ENCODE measurements at places on chromosomes 3 and 15.

GRCh38 chr3:157581371-157581770 is 78.2 kb upstream of the VEPH1 start:
- DNase-seq: peak; percentile 45

GRCh38 chr3:46080969-46081345 is 53.7 kb upstream of the XCR1 start:
- no peak for DNase-seq

GRCh38 chr3:38140326-38141172 is 2.1 kb downstream of the MYD88 start:
- DNase-seq: no peak

- DNase-seq: no peak
These were observed 446.3 kb upstream of the NECTIN3 start for GRCh38 chr3:110625201-110625747.

DNA sequence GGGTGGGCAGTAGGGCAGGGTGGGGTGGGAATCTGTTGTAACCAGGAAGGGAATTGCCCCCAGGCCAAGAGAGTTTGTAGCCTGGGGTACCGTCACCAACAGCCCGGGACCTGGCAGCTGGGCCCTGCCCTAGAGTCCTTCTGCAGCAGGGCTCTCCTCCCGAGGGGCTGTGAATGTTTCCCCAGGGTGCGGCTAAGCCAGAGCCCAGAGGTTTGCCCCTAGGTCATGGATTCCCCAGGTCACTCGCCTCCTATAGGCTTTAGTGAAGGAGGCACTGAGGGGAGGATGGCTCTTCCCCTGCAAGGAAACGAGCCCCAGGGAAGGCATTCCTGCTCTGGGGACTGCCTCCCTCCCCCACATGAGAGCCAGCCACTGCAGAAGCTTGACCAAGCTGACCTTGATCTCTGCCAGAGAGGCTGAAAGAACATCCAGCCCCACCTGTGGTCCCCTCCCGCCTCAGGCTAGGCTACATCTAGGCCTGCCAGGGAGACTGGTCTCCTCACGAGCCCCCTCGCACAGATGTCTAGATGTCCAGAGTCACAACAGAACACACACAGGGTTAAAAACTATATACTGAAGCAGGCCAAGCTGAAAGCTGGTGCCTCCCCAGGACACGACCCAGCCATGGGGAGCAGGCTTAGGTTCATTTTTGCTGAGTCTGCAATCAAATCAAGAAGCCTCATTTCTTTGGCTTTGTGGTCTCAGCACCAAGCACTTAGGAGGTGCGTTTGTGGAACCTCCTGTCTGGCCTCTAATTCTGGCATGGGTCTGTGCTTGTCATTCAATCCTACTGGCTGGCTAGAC is 69.1 kb upstream of the TAMM41 start:
- DNase-seq: no peak

DNA sequence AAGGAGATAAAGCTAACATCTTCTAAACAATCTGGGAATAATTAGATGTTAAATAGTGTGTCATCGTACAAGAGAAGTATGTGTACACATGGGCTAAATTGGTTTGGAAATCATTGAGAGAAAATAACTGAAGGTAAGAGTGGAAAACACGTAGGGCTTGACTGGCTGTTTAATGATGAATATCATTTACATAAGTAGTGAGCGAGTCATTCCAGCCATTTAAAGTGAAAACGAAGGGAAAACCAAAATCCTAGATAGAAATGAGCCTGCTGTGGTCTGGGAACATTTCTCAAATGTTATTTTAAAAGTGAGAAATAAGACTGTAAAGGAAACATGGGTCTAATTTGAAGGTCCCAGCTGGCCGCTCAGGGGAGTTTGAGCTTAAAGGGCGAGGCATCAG is 41.9 kb upstream of the KCNMB2 start:
- no peak for DNase-seq

- no peak for DNase-seq
These were observed 29.4 kb upstream of the IQSEC1 start for GRCh38 chr3:13102386-13103345.

DNA sequence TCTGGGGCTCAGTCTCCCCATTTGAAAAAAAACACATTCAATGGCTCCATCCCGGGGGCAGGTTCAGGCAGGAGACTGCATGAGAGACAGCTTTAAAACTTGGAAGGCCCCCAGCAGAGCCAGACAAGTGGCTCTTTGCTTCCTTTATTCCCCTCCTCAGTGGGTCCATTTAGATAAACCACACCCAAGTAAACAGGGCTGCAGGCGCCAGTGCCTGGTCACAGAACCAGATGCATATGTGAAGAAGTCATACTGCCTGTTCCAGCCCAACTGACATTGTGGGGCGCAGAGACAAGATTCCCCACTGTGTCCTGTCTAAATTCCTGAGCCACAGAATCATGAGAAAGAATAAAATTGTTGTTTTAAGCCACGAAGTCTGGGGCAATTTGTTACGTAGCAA is 9.0 kb downstream of the FBN1 start:
- DNase-seq: peak; percentile 85

GRCh38 chr3:13896473-13897154 is 16.7 kb upstream of the WNT7A start:
- peak; percentile 56 for DNase-seq

GRCh38 chr3:195421400-195421799 is 21.4 kb downstream of the ACAP2 start:
- DNase-seq: no peak

- no peak for DNase-seq
These were observed 347.2 kb upstream of the TPRG1 start for GRCh38 chr3:188824566-188824965.

DNA sequence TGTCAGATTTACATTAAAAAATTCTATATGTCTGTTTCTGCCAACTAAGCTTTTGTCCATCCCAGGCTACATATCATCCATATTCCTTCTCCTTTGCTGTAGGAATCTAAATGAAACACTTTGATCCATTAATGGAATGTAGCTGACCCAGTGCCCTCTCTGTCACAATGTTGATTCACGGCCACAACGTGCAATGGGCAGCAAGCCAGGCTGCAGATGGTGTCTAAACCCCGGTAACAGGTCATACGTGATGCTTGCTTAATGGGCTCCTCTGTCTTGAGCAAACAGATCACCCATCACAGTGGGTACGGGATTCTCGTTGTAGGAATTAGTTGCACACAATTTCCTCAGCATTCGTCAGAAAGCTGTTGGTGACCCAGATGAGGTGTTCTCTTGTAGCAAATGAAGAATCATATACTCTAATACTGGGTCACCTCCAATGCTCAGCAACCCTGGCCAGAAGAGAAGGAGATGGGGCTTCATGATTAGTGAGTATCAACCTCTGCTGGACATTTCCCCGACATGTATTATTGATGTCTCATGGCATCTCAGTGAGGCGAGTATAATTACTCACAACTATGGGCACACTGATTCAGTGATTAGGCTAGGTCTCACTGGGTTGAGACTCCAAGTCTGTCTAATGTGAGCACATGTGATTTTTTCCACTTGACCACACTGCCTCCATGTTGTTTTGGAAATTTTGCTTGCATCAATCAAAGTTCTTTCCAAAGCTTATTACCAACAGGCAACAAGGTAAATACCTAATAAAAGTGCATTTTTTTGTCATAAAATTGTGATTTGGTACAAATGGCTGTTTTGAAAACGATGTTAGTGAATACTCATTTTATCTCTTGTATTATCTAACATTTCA is 12.9 kb upstream of the DCBLD2 start:
- DNase-seq: no peak

- DNase-seq: no peak
These were observed 389.9 kb upstream of the RGMA start for GRCh38 chr15:93478947-93479346.

DNA sequence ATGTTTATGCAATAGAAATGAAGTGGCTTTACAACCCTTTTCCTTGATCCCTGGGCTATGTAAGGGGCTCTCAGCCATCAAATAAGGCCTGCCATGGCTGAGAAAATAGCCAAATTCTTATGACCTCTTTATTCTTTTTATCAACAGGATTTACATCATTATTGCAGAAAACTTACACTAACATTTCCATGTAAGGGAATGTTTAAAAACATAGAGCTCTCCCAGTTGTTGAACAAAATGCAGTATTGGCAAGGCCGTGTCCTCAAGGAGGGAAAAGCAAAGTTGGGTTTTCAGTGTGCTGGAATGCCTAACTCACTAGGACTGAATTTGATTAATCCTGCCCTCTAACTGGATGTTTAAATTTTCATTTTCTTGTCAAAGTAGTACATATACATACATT is 22.3 kb downstream of the NR2C2 start:
- no peak for DNase-seq

- DNase-seq: no peak
These were observed 10.3 kb upstream of the ROPN1B start for GRCh38 chr3:125958511-125959316.

- no peak for DNase-seq
These were observed 305.4 kb downstream of the MEX3B start for GRCh38 chr15:81740416-81740815.

GRCh38 chr3:193943200-193943599 is 192.7 kb upstream of the HES1 start:
- no peak for DNase-seq

GRCh38 chr3:133843634-133844033 is 38.0 kb downstream of the SRPRB start:
- DNase-seq: peak; percentile 88

- peak; percentile 6 for DNase-seq
These were observed 115.6 kb downstream of the CHDH start for GRCh38 chr3:53730576-53730975.

DNA sequence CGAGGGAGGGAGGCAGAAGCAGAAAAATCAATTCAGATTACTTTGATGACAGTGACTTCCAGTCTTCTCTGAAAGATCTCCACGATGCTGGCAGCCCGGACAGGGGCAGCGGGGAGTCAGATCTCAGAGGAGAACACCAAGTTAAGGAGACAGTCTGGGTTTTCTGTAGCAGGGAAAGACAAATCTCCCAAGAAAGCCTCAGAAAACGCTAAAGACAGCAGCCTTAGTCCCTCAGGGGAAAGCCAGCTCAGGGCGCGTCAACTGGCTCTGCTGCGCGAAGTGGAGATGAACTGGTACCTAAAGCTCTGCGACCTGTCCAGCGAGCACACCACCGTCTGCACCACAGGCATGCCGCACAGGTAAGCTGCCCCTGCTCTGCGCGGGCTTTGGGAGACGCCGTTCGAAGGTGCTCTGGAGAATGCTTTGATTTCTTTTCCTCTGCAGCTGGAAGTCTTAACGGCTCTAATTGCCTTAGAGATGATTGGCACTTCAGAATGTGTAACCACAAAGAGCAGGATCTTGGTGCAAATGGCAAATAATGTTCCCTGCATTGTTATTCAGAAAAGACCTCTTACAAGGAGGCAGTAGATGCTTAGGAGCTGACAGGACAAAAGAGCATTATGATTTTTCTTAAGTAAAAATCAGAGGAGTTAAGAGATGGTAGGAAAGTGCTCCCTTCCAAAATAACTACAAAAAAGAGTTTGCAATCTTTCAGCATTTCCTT is at the start of gene KCNAB1:
Gene KCNAB1, plus strand, starts transcription at position 51 of the 724 bp plus-strand sequence.
- no peak for DNase-seq

GRCh38 chr3:123102249-123102648 is 35.4 kb downstream of the PDIA5 start:
- DNase-seq: no peak

DNA sequence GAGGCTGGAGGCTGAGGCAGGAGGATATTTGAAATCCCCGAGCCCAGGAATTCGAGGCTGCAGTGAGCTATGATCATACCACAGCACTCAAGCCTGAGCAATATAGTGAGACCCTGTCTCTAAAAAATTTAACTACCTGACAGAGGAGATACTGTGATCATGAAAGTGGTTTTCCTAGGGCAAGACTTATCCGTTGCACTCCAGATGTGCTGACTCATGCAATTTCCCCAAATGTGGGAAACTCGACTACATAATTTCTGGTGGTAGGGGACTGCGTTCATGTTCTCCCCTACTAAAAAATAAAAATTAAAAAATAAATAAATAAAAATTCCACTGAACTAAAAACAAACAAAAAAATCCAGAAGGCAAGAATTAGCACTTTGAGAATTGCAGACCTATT is 271.7 kb downstream of the SHQ1 start:
- DNase-seq: no peak

DNA sequence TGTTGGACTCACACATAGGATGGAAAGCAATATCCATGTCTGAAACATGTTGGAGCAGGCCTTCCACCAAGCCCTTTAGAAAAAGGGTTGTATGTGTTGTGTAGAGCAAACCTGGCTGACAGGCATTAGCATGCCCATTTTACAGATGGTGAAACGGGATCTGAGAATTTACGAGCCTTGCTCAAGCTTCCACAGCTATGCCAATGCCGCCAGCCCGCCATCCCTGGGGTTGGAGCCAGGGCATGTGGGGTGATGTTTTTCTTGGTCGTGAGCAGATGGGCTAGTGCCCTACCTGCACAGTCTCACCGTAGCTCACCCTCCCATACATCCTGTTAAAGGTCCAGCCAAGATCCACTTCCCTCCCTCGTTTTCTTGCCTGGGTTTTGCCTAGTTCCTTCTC is 97.5 kb upstream of the TLE3 start:
- DNase-seq: no peak

DNA sequence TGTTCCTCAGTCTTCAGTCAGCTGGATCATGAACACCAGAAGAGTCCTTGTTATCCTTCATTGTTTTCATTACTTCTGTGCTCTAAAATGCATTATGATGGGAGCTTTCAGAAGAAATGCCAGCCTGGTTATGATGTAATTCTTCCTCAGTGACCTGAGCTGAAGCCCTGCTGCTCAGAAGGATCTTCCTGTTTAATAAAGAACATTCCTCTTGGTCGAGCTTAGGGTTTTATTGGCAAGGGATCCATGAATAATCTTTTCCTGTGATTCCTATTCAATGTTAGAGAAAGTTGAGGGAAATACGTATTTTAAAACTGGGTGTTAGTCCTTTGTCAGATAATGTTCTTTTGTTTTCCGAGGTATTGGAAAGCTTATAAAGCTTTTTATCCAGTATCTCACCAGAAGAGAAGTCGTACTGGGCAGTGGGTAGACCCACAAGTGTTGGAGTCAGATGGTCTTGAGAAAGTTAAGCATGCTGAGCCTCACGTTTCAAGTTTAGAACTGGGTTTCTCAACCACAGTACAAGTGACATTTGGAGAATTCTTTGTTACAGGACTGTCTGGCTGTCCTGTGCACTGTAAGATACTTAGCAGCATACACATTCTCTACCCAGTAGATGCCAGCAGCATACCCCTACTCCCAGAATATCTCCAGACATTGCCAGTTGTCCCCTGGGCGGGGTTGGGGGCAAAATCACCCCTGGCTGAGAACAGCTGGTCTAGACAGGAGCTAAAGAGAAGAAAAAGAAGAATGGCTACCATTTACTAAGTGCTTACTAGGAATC is 212.3 kb upstream of the BHLHE40 start:
- DNase-seq: no peak
